Osteoblast (primary cell): ENCODE measurements at places on chromosomes 4 and X. TPM values are rescaled to one million over a fixed set of nuclear protein-coding genes. Genes with fewer than 3 reads are reported as not detected.

- H3K27me3 ChIP-seq, result no peaks in the 10 kb centered on the region
- H3K4me3 ChIP-seq, result no peak overlapping the region
- H3K36me3 ChIP-seq, result no peaks in the 10 kb centered on the region
Observed at GRCh38 chr4:11194431-11194830, 234.3 kb downstream of the HS3ST1 start.

DNA sequence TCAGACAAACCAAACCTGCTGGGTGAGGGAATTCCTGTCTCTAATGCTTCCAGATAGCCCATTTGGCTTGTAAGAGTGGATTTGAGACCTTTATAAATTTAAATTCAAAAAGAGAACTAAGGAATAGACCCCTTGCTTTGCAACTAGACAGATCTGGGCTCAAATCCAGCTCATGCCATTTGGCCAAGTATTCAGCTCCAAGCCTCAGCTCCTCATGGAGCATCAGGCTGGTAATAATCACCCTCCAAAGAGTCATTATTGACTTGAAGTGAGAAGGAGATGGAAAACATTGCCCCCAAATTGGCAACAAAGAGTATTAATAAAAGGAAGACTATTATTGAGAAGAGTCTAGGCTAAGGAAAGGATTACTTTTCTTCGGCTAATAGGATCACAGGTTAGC lies 134.7 kb downstream of the PDE5A start:
- H3K27me3 ChIP-seq, result no peaks in the 10 kb centered on the region
- no peaks in the 10 kb centered on the region for H3K4me1 ChIP-seq
- H3K4me3 ChIP-seq, result no peak overlapping the region

- H3K27me3 ChIP-seq, result no peaks in the 10 kb centered on the region
- no peaks in the 10 kb centered on the region for H3K36me3 ChIP-seq
- no peak for DNase-seq
- H3K4me3 ChIP-seq, result no peak overlapping the region
- H3K27ac ChIP-seq, result no peak overlapping the region
Observed at GRCh38 chr4:167838686-167839085, 253.7 kb upstream of the ANXA10 start.

- H3K27ac ChIP-seq, result no peak overlapping the region
- no peaks in the 10 kb centered on the region for H3K36me3 ChIP-seq
- peaks cover 6% of the 10 kb centered on the region for H3K27me3 ChIP-seq
- H3K4me1 ChIP-seq, result no peaks in the 10 kb centered on the region
- H3K4me3 ChIP-seq, result no peak overlapping the region
Observed at GRCh38 chrX:153864101-153864500, 21.9 kb downstream of the L1CAM start.

DNA sequence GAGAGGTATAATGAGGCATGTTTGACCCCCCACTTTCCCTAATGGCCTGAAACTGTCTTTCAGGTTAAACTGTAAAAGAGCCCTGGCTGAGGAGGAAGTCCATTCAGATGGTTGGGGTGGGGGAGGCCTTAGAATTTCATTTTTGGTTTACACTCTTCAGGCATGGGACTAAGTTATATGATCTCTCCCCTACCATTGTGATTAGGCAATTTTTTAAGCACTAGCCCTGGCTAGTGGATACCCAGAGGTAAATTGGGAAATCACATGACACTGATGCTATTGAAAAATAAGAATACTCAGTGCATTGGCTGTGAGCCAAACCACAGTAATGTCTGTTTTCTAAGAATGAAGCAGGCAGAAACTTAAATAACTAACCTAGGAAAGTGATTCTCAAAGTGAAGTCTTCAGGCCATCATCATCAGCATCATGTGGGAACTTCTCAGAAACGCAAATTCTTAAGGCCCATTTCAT lies 149.7 kb downstream of the RRAGB start:
- no peaks in the 10 kb centered on the region for H3K36me3 ChIP-seq
- no peaks in the 10 kb centered on the region for H3K4me1 ChIP-seq
- H3K4me3 ChIP-seq, result no peak overlapping the region
- no peaks in the 10 kb centered on the region for H3K27me3 ChIP-seq
- no peak overlapping the region for H3K27ac ChIP-seq
- DNase-seq, result no peak

GRCh38 chrX:2351999-2352995 lies 148.5 kb downstream of the DHRSX start:
- H3K36me3 ChIP-seq, result no peaks in the 10 kb centered on the region
- peak; percentile 92 for DNase-seq
- H3K27me3 ChIP-seq, result no peaks in the 10 kb centered on the region
- H3K4me3 ChIP-seq, result peak overlapping the region; percentile 27

- no peak overlapping the region for H3K4me3 ChIP-seq
- H3K27ac ChIP-seq, result no peak overlapping the region
- no peaks in the 10 kb centered on the region for H3K27me3 ChIP-seq
- H3K36me3 ChIP-seq, result peaks cover 6% of the 10 kb centered on the region
Observed at GRCh38 chr4:20592663-20593062, 107.6 kb upstream of the PACRGL start.

GRCh38 chr4:142353149-142353738 lies 492.9 kb downstream of the INPP4B start:
- H3K4me3 ChIP-seq, result peak overlapping the region; percentile 41
- H3K36me3 ChIP-seq, result no peaks in the 10 kb centered on the region
- H3K27me3 ChIP-seq, result no peaks in the 10 kb centered on the region
- H3K27ac ChIP-seq, result no peak overlapping the region
- H3K4me1 ChIP-seq, result peaks cover 16% of the 10 kb centered on the region

DNA sequence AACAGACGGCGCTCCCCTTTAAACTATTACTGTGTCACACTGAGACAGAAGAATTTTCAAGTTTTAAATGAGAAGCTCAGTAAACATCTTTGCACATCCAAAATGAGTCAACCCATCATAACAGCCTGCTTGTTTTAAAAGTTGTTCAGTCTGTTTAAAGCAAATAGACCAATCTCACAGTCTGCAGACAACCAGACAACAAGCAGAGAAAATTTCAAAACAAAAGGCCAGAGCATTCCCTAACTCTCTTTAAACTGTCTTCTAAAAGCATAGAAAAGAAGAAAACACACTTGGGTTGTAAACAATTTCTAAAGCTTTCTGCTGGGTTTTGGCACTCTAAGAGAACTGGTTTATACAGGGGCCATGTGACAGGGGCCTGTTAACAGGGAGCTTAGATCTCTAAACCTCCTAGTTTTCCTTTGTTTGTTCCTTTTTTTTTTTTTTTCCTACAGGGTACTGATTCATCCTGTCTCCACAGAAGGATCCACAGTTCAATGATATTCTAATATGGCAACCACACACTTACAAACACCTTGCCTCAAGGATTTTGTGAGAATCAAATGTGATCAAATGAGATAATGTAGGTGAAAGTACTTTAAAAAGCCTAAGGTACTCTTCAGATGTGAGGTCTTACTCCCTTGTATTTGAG lies 100.8 kb upstream of the MAML3 start:
- peaks cover 40% of the 10 kb centered on the region for H3K4me1 ChIP-seq
- H3K27me3 ChIP-seq, result no peaks in the 10 kb centered on the region
- H3K4me3 ChIP-seq, result no peak overlapping the region
- peak overlapping the region; percentile 21 for H3K27ac ChIP-seq

GRCh38 chr4:85391071-85391470 lies 83.9 kb upstream of the ARHGAP24 start:
- H3K36me3 ChIP-seq, result no peaks in the 10 kb centered on the region
- H3K27me3 ChIP-seq, result no peaks in the 10 kb centered on the region
- H3K27ac ChIP-seq, result no peak overlapping the region
- no peaks in the 10 kb centered on the region for H3K4me1 ChIP-seq
- no peak for DNase-seq
- no peak overlapping the region for H3K4me3 ChIP-seq

DNA sequence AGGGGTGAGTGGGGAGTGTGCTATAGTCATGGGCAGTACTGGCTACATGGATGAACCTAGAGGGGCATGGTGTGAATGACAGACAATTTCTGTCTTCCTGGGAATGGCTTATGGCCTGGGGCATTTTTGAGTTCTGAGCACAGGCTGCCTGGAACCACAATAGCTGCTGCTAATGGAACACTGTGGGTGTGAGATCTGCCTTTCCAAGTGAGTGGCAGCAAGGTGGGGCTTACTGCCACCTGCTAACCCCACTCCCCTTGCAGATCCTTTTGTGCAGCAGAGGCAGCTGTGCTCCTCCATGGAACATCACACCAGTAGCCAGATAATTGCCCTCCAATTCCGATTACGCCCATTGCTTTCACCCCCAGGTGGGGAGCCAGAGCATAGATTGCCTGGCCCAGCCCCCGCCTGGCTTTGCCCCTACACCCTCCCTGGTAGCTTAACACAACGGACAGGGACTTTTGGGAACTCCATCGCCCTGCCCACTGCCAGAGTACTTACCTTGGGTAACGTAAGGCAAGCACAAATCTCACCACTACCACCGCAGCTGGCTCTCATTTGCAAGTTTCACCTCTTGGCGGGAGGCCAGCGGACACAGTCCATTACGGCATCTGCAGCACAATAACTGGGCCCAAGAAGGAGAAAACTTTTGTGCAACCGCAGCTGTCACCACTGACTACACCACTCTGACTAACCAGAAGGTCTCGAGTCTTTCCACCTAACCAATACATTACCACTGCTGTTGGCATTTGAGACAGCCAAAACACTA lies 421.2 kb upstream of the NWD2 start:
- H3K4me1 ChIP-seq, result no peaks in the 10 kb centered on the region
- no peak overlapping the region for H3K27ac ChIP-seq
- DNase-seq, result no peak
- H3K36me3 ChIP-seq, result no peaks in the 10 kb centered on the region
- no peak overlapping the region for H3K4me3 ChIP-seq

GRCh38 chrX:155068165-155068564 lies 2.8 kb downstream of the CMC4 start:
- peaks cover under 1% of the 10 kb centered on the region for H3K36me3 ChIP-seq
- no peak overlapping the region for H3K4me3 ChIP-seq
- peak overlapping the region; percentile 23 for H3K27ac ChIP-seq
- H3K27me3 ChIP-seq, result no peaks in the 10 kb centered on the region
- peak; percentile 88 for DNase-seq
- peaks cover 29% of the 10 kb centered on the region for H3K4me1 ChIP-seq

- no peaks in the 10 kb centered on the region for H3K36me3 ChIP-seq
- no peaks in the 10 kb centered on the region for H3K27me3 ChIP-seq
- DNase-seq, result no peak
Observed at GRCh38 chr4:113882668-113883067, 96.8 kb downstream of the ARSJ start.

DNA sequence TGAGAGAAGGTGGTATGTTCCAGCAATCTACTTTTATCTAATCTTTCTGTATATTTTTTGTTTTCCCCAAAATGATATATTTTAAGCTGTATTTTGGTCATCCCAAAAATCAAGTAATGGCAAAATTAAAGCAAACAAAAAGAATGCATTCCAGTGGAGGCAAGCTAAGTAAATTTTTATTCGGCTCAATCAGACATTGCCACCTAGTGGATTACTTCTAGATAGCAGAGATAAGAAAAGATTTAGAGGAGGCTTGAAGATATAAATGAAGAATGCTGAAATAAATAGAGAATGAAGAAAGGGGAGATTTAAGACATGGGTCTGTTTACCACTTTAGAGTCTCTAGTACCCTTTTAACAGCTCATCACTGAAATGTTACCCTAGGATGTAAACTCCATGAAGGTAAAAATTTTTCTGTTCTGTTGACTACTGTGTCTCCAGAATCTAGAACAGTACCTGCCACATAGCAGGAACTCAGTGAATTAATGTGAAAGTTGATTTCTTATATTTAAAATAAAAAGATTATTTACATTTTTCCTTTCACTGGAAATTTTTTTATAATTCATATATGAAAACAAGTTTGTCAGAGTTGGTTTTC lies 110.9 kb upstream of the ANK2 start:
- no peaks in the 10 kb centered on the region for H3K27me3 ChIP-seq
- H3K27ac ChIP-seq, result no peak overlapping the region
- no peak overlapping the region for H3K4me3 ChIP-seq

DUSP9 gene
- total RNA-seq, result under 0.01 TPM in 2 replicates

SMPX gene
- total RNA-seq, result not detected in 2 replicates

JCHAIN gene
- total RNA-seq, result 2.2 and 2.9 TPM in 2 replicates

GABRA4 gene
- total RNA-seq, result under 0.01 TPM in 1 of 2 replicates, not detected in the other
